ENCODE measurements at places on chromosomes 4 and X. TPM values are rescaled to one million over a fixed set of nuclear protein-coding genes. Genes with fewer than 3 reads are reported as not detected.

Gene SPANXN4
- total RNA-seq = not detected

Gene TCEAL7
- not detected for total RNA-seq

Gene SSX3
- total RNA-seq = not detected

Gene FAM53A
- 0.75 TPM for total RNA-seq

Gene ZNF185
- 0.79 TPM for total RNA-seq

Gene FRG2
- not detected for total RNA-seq

Gene ARHGEF9
- total RNA-seq = 8.1 TPM

Gene WDR13
- 188 TPM for total RNA-seq

Gene MSANTD1
- total RNA-seq = 0.68 TPM

Gene TXK
- 2.5 TPM for total RNA-seq

Gene CT45A7
- total RNA-seq = not detected

Gene MTTP
- total RNA-seq = 113 TPM

Gene TENM3
- 0.92 TPM for total RNA-seq

Gene SSX4
- not detected for total RNA-seq

Gene RCHY1
- total RNA-seq = 17.4 TPM
